Jurkat, Clone E6-1 (cell line): ENCODE measurements at places on chromosomes 7 and 10.

- DNase-seq = no peak
These were observed 19.0 kb downstream of the STEAP1 start for GRCh38 chr7:90173127-90173844.

- no peak for DNase-seq
These were observed 245.1 kb upstream of the ZWINT start for GRCh38 chr10:56606202-56606601.

DNA sequence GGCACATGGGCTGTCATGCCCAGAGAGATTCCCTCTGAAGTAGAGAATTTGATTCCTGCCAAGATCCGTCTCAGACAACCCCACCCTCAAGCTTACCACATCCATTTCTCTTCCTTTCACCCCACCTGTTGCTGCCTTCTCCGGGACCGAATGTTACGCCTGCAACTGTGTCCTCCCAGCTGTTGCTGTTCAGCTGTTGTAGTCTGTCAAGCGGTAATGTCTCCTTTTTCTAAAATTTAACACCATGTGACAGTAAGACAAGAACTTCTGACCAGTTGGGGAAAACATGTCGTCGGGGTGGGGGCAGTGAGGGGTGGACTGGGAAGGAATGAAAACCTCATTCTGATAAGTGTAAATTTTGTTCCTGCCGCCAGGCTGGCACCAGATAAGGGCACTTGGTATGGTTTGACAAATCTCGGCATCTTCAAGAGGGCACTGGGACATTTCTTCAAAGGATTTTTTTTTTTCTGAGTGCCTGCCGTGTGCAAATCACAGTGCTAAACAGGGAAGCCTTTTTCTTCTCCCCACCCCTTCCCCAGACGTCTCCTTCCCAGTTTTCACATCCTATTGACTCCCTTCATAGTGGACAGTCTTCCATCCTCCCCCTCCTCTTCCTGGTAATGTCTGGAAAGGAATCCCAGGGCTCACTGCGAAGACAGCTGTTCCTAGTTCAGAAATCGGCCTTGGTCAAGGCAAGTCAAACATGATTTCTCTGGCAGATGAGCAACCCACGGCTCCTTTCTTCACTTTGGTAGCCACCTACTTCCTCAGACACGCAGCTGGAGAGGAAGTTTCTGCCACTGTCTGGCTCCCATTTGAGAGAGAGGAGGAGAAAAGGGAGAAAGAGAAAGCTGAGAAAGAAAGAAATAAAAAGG is 5.0 kb upstream of the CELF2 start:
- DNase-seq = peak; percentile 60

- no peak for DNase-seq
These were observed 187.3 kb downstream of the CXCL12 start for GRCh38 chr10:44197646-44198045.

- DNase-seq = no peak
These were observed 44.8 kb upstream of the PHYHIPL start for GRCh38 chr10:59131666-59132065.

DNA sequence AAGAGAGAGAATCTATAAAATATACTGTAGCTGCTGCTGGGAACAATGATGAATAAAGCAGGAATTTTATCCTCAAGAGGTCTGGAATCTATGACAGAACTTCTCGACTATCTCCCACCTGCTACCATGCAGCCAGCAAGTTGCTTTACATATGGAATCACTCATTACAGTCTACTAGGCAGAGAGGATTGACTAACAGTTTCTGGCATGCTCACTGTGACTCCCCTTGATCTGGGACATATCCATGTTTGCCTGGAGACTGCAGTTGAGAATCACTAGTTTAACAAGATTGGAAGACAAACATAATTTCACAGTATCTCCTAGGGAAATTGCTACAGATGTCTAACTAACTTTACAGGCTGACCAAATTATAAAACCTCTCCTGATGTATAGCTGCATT is 13.3 kb downstream of the GPR37 start:
- DNase-seq = no peak

DNA sequence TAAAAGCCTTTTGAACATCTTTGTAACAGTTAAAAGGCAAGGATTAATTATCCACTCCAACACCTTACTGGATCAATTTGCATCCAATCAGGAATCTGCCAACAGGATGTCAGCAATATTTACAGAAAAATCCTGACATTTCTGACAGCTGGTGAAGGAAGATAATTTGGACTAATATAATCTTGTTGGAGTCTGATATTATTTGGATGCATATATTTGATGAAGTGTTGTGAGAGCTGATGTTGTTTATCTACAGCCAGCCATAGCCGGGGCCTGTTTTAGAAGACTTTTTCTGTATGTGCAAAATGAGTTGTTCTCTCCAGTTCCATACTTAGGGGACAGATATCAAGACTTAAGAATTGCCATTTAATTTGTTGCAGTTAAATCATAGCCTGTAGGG is 91.1 kb downstream of the GPR37 start:
- DNase-seq = no peak

DNA sequence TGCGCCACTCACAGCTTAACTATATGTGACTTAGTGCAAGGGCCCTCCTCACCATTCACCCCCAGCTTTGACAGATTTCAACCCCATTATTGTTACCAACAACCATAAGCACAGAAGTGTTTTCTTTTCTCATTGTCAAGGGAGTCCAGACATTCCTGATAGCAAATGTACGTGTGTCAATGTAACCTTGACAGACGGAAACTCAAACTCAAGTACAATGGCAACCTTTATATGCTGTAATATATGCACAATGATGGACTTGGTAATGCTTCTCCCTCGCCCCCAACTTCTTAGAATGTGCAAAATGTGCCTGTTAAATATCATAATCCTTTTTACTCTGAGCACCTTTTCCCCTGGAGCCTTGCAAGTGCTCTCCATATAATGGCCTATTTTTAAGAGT is 34.7 kb downstream of the CYCS start:
- DNase-seq = no peak

DNA sequence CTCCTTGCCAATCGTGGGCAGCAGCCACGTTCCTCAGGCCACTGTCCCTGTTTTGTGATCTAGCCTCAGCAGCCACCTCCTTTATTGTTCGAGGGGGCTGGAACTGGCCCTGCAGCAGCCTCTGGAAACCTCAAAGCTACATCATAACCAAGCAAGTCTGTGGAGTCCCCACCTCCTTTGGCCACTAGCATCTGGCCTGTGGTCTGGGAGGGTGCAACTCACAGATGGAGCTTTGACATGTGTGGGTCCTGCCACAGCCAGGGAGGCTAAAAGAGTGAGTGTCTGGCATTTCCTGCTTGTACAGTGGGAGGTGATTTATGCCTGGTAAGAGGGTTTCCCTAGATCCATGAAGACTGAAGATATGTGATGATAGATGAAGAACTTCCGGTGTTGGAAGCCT is 32.3 kb upstream of the NUB1 start:
- no peak for DNase-seq

DNA sequence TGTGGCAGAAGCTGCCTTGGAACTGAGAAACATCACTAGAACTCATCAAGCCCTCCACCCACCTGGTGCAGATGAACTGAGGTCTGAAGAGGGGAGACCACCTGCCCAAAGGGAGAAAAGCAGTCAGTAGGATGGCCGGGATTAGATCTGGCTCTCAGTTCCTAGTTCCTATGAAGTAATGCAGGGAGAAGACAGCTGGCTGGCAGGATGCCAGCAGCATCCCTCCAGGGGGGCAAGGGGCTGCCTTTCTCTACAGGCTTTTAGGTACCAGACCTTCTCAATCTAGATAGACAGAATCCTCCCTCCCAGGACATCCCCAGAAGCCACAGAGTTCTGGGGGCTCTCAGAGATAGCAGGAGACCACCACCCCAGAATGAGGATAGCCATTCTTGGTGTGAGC is 7.8 kb downstream of the CRHR2 start:
- DNase-seq = no peak

- peak; percentile 88 for DNase-seq
These were observed 2.3 kb downstream of the HKDC1 start for GRCh38 chr10:69222157-69223027.
